Activated gamma-delta T cell treated with anti-CD3 and anti-CD28 coated beads, Interleukin-2, amount 50 U/mL, for 16 hours (primary cell): ENCODE measurements at places on chromosomes 11 and 22.

- DNase-seq: no peak
These were observed 23.2 kb upstream of the FLI1 start for GRCh38 chr11:128670631-128671030.

DNA sequence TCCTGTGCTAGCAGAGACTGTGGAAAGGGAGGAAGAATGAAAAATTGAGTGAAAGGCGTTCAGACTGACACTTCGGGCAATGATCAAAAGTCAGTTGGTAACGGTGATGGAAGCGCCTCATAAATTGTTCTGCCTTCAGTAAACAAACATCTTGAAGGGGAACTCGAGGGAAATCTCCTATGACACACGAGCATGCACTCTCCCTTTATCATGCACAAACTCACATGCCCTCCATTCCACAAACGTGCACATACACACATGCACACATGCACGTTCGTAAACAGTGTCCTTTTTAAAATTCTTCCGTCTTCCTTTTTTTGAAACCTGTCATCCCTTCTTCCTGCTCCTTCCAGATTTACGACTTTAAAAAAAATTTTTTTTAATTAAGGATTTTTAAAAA is 77.8 kb upstream of the TMEM45B start:
- DNase-seq: no peak

DNA sequence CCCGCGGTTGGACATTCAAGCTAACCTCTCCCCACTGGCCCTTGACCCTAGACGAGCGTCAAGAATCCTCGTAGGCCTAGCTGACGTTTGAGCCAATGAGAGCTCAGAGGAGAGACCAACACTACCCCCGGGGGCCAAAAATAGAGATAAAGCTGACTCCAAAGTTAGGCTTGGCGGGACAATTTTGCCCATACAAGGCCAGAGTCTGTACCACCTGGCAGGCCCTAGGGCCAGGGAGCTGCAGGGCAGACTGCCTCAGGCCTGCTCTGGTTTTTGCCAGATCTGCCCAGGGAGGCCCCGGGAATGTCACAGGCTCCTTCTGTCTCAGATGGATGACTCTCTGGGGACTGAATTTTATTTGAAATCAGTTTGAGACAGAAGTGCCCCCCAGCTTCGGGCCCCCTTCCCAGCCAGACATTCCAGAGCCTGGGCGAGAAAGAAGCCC is 40.8 kb upstream of the ACCSL start:
- DNase-seq: no peak

GRCh38 chr11:113308601-113309000 is 5.8 kb upstream of the TTC12 start:
- DNase-seq: no peak

GRCh38 chr22:47796128-47796908 is 1033.9 kb downstream of the TBC1D22A start:
- DNase-seq: no peak

- no peak for DNase-seq
These were observed 128.6 kb upstream of the THY1 start for GRCh38 chr11:119551420-119552105.

- DNase-seq: no peak
These were observed 12.5 kb upstream of the CARD18 start for GRCh38 chr11:105152021-105152512.

- DNase-seq: no peak
These were observed 506.1 kb upstream of the KIRREL3 start for GRCh38 chr11:127506647-127507046.

DNA sequence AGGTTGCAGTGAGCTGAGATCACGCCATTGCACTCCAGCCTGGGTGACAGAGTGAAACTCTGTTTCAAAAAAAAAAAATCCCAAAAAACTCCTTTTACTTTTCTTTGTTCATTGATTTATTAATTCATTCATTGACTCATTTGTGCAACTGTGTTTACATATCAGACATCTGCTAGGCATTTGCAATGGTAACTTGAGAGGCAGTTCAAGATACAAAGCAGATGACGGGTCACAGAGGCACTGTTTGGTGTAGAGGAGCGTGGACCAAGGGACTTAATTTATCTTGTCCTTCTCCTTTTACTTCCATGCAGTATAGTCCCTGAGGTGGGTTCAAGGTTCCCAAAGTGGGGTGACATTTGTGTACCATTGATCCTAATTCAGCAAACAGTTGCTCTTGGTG is 71.4 kb downstream of the KIAA1671 start:
- no peak for DNase-seq

DNA sequence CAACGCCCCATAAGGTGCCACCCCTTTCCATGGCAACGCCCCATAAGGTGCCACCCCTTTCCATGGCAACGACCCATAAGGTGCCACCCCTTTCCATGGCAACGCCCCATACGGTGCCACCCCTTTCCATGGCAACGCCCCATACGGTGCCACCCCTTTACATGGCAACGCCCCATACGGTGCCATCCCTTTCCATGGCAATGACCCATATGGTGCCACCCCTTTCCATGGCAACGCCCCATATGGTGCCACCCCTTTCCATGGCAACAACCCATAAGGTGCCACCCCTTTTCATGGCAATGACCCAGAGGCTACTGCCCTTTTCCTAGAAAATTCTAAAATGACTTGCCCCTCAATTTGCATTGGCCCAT is 72.1 kb downstream of the BRD1 start:
- DNase-seq: no peak

DNA sequence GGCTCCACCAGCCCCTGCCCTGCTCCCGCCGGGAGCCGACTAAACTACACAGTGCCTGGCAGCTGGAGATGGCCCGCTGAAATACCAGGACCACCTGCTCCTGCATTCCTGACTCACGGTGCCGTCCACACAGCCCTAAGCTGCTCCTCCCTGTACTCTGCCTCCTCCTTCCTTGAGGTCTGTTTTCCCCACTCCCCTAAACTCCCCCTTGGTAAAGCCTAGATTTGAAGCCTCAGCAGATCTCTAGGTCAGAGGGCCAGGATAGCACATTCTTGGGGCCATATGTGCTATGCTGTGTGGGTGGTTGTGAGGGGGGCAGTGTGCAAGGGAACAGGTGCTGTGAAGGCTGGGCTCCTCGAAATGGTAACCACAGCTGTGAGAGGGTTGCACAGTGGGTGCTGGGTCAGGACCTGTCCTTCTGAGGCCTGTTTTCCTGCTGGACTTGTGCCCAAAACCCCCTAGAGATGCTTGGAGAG is 9.7 kb downstream of the LRFN4 start:
- DNase-seq: no peak

- no peak for DNase-seq
These were observed 44.4 kb downstream of the P4HA3 start for GRCh38 chr11:74267014-74267413.

- no peak for DNase-seq
These were observed 3.8 kb upstream of the OR10A5 start for GRCh38 chr11:6841694-6842093.
